ENCODE measurements at places on chromosomes 2 and 18.
A peak's percentile ranks its signal among the peaks of the same experiment; 100 is the strongest.

- DNase-seq = no peak
Measured at GRCh38 chr18:29892960-29893558, 1149.5 kb downstream of the DSC3 start.

DNA sequence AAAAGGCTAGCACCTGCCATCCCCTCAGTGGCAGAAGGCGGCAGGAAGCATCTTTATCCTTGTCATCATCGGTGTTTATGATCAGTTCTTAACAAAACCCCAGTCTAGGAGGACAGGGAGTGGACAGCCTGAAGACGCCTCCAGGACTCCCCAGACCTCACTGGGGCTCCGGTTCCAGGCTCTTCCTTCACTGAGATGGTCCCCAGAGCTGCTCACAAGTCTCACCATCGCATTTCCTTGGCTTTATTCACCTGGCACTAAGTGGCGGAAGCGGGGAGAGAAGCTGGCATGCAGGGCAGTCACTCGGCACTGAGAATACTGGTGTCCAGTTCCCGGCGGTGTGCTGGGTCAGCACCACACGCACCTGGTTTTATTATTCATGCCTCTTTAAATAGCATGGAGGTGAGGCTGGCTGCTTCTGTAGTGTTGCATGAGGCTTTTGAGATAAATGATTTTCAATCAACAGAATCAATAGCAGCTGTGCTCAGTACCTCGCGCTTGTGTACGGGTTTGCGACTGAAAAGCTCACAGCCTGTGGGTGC is 68.7 kb downstream of the CABLES1 start:
- DNase-seq = no peak

DNA sequence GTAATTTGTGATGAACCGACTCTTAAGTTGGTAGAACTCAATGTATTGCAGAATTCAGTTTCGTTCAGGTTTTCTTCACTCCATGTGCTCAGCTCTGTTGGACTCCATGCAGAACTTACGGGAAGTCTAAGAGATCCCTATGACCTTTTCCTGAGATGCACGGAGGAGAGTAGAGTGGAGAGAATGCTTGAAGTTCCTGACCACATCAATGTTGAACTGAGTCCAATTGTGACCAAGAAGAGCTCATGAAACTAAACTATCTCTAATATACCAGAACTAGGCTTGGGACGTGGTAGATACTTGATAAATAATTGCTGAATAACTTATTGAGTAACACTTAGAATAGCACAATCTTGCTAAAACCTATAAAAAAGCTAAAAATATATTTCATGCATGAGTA is 47.2 kb downstream of the TMEM178A start:
- no peak for DNase-seq

GRCh38 chr2:177545981-177546585 is 153.5 kb downstream of the AGPS start:
- no peak for DNase-seq

DNA sequence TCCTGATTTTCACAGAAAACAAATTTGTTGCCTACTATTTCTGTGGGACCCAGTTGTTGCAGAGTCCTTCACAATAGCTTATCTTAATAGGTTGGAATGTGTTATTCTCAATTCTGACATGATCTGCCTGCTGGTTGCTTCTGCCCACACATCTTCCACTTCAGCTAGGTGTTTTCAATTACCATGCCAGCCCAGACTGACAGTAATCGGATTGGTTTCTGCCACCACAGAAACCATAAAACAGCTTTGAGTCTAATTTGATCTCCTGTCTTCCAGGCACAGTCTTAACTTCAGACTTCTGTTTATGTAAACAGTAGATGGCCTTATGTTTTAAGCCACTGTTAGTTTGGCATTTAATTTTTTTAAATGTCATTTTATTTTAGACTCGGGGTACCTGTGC is 248.2 kb upstream of the RBMS1 start:
- DNase-seq = no peak

DNA sequence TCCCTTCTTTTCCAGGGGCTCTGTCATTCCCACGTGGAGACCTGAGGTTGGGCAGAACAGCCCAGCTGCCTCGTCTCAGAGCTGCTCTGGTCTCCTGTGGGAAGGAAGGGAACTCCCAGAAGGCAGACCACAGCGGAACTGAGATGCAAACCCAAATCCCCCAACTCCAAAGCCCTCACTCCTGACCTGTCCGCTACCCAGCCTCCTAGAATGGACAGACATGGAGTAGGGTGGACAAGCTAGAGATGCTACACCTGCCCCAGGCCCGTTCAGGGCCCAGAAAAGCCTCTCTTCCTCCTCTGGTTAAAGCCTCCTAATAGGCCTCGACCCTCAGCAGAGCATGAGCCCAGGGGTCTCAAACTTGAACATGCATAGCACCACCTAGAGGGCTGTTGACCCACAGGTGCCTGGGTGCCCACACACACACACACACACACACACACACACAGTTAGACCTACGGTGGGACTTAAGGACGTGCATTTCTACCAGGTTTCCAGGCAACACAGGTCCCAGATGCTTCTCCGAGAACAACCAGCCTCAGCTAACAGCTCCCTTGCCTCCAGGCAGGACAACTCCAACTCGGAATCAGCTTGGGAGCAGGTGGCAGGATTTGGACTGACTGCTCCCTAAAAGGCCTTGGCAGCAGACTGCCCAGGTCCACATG is 93.5 kb downstream of the TNS1 start:
- DNase-seq = no peak

DNA sequence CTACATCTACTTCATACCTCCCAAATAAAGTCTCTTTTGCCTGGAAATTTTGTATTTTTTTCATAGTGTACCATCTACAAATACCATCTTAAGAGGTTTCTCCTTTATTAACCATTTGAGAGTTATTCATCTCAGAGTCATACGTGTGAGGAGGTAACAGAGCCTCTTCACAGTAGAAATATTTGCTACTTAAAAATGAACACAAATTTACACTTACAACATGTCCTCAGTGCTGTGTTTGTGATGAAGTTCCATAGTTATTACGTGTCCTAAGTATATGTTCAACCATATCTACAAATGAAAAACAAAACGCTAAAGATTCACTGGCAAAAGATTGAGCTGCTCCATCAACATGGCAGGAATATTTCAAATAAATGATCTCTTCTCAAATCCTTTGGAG is 48.5 kb upstream of the HNRNPA3 start:
- DNase-seq = no peak

GRCh38 chr2:111986116-111986900 is 68.8 kb upstream of the TMEM87B start:
- no peak for DNase-seq

- no peak for DNase-seq
Measured at GRCh38 chr2:173982918-173983317, 17.7 kb upstream of the SP3 start.

DNA sequence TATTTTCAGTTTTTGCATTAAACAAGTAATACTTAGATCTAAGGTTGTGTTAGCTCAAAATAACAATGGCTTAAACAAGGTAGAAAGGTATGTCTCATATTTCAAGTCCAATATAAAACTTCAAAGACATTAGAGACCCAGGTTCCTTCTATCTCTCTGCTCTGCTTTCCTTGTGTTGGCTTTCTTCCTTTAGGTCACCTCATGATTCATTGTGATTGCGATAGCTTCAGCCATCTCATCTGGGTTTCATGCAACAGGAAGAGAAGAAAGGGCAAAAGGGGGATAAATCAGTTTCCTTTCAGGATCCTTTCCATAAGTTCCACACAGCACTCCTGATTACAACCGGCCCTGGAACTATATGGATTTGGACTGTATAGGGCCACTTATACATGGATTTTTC is 16.0 kb upstream of the TBR1 start:
- DNase-seq = no peak

DNA sequence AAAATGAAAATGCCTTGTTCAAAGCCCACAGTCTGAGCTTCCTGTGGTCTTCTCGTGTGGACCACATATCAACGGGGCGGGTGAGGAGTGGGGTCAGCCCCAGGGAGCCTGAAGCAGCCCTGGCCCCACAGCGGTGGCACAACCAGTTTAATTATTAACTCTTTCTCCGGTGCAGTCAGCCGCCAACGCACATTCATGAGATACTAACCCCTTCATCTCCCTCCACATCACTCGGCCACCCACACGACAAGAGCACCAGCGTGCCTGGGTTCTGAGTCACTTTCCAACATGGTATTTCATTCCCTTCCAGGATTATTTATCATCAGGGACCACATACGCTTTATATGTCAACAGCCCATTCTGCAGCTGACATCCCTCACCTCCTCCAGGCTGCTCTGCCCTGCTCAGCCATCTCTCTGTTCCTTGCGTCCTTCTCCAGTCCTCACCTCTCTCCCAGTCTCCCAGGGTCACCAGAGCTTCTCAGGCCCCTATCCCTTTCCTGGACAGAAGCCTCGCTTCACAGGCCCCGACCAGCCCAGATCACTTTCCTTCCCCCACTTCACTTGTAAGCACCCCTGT is 48.0 kb upstream of the ID2 start:
- DNase-seq = no peak

DNA sequence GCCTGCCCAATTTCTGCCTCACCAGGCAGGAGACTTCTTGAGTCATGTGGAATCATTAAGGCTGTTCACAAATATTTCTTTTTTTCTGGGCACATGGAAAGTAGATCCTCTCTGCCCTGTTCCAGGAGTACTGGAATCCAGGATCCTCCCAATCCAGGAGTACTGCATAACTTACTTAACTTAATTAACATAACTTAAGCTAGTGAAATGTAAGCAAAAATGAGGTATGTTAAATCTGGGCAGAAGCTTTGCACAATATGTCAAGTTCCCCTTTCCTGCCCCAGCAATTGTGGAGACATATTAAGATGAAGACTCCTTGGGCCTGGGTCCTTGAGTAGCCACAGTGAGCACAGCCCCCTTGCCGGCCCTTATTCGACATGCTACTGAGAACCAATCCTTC is 3.2 kb downstream of the CD207 start:
- DNase-seq = no peak

DNA sequence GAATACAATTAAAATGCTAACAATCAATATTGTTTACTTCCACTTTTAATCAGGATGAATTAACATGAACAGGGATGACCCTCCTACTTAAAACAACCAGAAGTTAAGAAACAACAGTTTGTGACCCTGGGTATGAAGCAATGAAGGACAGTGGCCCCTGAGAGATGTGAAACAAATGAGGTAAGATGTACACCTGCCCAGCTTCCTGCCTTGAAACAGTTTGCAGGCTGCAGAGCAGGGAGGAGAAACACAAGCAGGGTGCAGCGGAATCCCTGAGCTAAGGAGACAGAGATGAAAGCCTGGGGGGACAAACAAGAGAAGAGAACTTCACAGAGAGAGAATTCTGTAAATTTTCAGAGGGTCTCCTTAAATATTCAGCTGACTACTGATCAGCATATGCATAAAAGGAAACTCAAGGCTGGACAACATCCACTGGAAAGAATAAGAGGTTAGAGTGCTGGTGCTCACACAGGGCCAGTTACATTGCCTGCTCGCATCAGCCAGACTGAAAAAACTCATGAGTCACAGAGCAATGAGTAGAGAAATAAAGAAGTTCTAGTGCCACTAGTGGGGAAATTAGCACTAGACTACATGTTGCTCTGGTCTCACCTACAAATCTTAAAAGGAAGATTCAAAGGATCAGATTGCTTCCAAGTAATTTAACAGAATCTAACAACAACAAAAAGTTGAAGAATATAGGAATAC is 106.4 kb downstream of the PID1 start:
- no peak for DNase-seq

GRCh38 chr2:196160101-196160500 is 11.3 kb downstream of the STK17B start:
- DNase-seq = peak; percentile 91

GRCh38 chr2:228681979-228682378 is 500.5 kb upstream of the SPHKAP start:
- DNase-seq = no peak

- no peak for DNase-seq
Measured at GRCh38 chr2:214203744-214204289, 207.0 kb upstream of the VWC2L start.

- peak; percentile 10 for DNase-seq
Measured at GRCh38 chr2:115910270-115910669, 1467.8 kb downstream of the DPP10 start.

GRCh38 chr2:106034325-106034724 is 159.8 kb downstream of the UXS1 start:
- DNase-seq = no peak

GRCh38 chr2:73821227-73821626 is 7.5 kb upstream of the STAMBP start:
- no peak for DNase-seq

DNA sequence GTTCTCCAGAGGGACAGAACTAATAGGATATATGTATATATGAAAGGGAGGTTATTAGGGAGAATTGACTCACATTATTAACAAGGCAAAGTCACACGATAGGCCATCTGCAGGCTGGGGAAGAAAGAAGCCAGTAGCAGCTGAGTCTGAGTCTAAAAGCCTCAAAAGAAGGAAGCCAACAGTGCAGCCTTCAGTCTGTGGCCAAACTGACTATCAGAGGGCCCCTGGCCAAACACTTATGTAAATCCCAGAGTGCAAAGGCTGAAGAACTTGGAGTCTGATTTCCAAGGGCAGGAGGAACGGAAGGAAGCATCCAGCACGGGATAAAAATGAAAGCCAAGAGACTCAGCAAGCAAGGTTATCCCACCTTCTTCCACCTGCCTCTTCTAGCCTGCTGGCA is 108.0 kb upstream of the LDLRAD4 start:
- DNase-seq = no peak

GRCh38 chr2:23587341-23587880 is 202.4 kb downstream of the KLHL29 start:
- DNase-seq = no peak

DNA sequence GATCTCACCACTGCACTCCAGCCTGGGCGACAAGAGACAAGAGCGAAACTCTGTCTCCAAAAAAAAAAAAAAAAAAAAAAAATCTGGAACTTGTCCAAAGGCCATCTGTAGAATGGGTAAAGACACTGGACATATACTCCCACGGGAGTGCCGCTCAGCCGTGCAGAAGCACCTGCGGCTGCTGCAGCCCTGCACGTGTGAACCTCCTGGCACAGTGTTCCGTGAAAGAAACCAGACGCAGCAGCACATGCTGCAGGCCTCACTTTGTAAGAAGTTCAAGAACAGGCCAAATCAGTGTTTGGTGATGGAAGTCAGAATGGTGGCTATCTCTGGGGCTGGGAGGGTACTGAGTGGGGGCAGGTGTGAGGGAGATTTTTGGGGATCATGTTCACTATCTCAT is 6.5 kb downstream of the CHRND start:
- peak; percentile 51 for DNase-seq

DNA sequence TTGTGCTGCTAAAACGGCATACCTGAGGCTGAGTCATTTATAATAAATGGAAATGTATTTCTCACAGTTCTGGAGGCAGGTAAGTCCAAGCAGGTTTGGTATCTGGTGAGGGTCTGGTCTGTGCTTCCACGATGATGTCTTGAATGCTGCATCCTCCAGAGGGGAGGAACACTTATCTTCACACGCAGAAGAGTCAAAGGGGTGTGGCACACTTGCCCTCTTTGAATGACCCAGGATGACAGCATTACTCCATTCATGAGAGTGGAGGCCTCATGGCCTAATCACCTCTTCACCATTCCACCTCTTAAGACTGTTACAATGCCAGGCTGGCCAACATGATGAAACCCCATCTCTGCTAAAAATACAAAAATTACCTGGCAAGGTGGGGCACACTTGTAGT is 61.0 kb downstream of the NCAPH start:
- DNase-seq = no peak

GRCh38 chr2:128682266-128682665 is 363.6 kb upstream of the HS6ST1 start:
- DNase-seq = no peak
